KG1 (cell line): ENCODE measurements at places on chromosomes 16 and 17.

DNA sequence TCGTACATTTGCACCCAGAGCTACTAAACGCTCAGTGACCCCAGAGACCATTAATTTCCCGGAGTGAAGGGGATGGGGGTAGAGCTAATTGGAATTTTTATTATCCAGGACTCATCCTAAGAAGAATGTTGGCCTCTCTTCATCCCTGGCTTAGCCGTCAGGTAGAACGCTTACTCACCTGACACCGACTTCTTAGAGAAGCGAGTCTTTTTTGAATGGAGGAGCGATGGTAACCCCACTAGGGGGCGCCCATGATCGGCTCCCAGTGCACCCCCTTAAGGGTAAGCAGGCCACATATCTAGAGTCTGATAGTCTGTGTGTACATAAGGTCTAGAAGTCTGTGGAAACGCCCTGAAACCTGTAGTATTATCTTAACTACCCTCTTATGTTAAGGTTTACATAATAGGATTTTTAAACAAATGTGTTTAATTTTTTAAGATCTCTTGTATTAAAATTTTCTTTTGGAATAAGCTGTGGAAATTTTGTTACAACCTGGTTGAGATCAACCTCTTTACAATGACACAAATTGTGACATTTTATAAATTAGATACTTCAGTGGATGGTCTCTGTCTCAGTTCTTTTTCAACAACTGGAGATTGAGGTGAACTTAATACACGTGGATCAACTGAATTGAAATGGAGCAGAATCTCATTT, 229.8 kb downstream of the CPPED1 start:
- DNase-seq = peak; percentile 5

GRCh38 chr17:32143527-32143870, 1.2 kb downstream of the RHOT1 start:
- DNase-seq = peak; percentile 29

- no peak for DNase-seq
Observed at GRCh38 chr16:77406680-77407079, 28.2 kb downstream of the ADAMTS18 start.

GRCh38 chr16:11356573-11357331, 11.5 kb downstream of the RMI2 start:
- no peak for DNase-seq

GRCh38 chr16:73853968-73854367, 442.6 kb upstream of the PSMD7 start:
- DNase-seq = no peak

- no peak for DNase-seq
Observed at GRCh38 chr16:13634959-13635358, 285.0 kb upstream of the ERCC4 start.

DNA sequence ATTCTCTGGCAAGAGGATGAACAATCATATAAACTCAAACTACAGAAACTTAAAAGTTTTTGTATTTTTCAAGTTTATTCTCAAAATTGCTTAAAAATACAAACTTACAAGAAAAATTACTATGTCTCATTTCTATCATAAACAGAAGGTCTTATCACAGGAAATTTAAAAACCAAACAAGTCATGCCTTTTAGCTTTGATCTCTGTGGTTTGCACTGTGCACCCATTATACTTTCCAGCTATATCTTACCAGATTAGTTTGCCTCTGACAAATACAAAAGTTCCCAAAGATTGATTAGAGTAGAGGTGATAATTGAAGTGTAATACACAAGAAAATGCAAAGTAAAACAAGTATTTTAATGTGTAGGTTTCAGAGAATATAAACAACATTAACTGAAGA, 117.4 kb downstream of the MYO1D start:
- DNase-seq = no peak

DNA sequence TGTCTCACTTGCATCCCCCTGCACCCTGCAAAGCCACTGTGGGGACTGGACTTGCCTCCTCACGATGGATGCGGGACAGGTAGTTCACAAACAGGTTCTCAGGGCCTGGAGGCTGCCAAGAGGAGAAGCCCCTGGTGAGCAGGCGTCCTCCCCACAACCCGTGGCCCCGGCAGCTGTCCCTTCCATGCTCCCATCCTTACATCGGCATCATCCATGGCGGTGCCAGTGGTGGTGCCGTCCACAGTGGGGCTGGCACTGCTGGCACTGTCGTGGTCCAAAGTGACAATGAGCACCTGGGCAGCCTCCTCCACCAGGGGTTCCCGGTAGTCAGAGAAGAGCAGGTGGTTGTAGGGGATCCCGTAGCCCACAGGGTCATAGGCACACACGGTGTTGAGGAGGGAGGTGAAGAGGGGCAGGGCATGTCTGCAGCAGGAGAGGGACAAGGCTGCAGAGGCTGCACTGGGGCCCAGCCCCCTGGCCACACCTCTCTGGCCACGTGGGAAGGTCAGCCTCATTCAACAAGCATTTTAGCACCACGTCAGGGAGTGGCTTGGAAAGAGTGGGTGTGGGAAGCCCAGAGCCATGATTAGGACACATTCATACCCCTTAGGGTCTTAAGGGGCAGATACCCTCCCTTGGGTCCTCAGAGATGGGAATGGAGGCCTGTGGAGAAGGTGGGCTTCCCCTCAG, 12.6 kb downstream of the HID1 start:
- no peak for DNase-seq

- no peak for DNase-seq
Observed at GRCh38 chr17:80123791-80124190, 22.4 kb downstream of the GAA start.

DNA sequence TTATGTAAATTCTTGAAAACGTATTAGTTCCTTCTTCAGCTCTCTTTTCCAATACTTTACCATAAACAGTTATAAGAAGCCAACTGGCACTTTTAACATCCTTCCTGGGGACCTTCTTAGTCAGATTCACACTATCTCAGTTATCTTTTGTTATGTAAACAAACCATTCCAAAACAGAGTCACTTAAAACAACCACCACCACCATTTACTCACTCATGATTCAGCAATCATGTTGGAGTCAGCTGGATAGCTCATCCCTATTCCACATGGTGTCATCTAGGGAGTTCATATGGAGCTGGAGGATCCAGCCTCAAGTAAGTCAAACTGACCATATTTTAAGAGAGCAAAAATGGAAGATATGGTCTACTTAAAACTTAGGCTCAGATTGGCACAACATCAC, 240.3 kb upstream of the IRX3 start:
- DNase-seq = no peak

- no peak for DNase-seq
Observed at GRCh38 chr17:48470388-48471034, 40.5 kb upstream of the SKAP1 start.

DNA sequence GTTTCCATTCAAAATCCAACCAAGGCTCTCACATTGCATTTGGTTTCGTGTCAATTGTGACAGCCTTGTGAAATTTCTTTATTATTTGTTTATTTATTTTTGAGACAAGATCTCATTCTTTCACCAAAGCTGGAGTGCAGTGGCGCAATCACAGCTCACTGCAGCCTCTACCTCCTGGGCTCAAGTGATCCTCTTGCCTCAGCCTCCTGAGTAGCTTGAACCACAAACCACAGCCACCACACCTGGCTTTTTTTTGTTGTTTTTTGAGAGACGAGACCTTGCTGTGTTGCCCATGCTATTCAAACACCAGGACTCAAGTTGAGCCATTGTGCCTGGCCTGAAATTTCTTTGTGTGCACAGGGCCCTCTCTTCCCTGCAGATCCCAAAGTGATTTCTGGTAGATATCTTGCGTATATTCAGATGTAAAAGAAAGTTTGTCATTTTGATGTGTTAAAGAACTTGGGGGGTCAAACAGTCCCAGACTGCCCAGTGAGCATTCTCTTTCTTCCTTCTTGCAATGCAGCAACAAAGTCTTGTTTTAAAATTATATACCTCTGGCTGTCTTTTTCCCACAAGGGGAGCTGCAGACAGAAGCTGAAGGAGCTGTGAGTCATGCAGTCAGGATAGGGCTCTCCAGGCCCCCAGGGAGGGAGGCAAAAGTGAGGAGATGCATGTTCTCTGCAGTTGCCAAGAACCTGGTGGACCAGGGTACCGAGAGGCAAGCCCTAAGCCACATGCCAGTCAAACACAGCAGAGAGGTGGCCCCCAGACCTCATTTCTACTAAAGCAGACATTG, 15.5 kb upstream of the USP22 start:
- DNase-seq = no peak

DNA sequence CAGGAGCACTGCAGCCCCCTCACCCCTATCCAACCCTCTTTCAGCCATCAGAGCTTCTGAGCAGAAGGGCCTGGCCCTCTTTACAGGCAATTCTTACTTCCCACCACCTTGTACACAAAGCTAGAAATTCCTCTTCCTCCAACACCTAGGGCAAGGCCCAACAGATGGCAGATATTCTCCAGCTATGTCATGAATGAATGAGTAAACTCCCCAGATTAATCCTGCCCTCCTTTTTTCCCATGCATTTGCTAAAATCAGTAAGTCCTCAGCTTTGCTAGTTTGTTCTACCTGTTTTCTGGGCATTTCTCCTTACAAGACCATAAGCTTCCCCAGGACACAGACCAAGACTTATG, 20.4 kb upstream of the MRPS23 start:
- DNase-seq = no peak

- no peak for DNase-seq
Observed at GRCh38 chr17:76274112-76274956, 9.2 kb downstream of the UBALD2 start.

DNA sequence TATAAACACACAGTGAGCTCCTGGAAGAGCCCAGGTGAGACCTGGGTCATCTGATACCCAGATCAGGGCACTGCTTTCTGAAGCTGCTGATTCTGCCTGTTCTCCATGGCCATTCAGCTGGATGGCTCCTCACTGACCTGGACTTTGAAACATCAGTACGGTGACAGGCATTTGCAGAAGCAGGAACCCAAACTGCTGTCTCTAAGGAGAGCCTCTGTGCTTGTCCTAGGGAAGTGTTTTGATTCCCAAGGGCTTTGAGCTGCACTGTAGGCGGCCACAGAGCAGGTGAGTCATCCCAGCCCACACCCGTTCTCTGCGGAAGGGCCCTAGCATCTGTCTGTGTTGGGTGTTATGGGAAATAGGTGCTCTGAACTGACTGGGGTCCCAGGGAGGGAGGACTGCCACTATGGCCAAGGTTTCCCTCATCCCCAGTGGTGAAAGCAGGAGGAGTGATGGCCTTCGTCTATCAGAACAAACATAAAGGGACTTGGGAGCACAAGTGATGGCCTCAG, 60.7 kb upstream of the ADCY9 start:
- no peak for DNase-seq

DNA sequence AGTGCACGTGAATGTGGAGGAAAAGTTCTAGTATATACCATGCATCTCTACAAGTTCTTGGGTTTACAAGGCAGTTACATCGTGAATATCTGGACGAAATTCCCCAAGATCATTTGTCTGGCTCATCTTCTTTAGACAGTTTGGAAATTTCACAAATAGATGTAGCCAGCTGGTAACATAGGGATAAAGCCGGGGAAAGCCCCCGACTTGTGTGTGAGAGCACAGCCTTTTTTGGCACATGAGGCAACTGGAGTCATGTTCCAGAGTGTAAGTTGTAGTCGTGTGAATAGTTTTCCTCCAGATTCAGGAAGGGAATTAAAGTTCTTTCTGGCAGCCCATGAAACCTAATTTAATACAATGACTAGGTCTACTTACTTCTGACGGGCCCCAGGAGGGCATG, 62.3 kb downstream of the MARCHF10 start:
- no peak for DNase-seq

GRCh38 chr17:80649200-80649644, 104.6 kb downstream of the RPTOR start:
- no peak for DNase-seq

DNA sequence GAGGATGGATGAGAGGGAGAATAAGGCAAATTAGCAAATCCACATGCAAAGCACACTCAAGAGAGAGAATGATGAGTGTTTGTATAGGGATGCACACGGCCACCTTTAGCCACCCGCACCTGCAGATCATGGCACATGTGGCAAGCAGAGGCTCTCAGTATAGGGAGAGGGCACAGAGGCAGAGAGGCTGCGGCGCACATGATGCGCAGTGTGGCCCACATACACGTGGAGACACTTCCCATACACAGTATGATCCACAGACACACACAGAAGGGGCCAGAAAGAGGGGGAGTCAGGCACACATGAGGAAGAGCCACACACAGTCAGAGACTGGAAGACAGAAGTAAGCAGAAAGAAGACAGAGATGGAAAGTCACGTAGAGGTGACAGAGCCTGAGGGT, 6.5 kb upstream of the CHD3 start:
- DNase-seq = no peak

- DNase-seq = no peak
Observed at GRCh38 chr17:38510421-38511149, 82.3 kb downstream of the ARHGAP23 start.

- DNase-seq = no peak
Observed at GRCh38 chr17:40678902-40679522, 14.0 kb upstream of the KRT222 start.

GRCh38 chr17:28622186-28622585, 8.2 kb upstream of the RSKR start:
- no peak for DNase-seq
